ENCODE measurements at places on chromosomes 7 and 10.

DNA sequence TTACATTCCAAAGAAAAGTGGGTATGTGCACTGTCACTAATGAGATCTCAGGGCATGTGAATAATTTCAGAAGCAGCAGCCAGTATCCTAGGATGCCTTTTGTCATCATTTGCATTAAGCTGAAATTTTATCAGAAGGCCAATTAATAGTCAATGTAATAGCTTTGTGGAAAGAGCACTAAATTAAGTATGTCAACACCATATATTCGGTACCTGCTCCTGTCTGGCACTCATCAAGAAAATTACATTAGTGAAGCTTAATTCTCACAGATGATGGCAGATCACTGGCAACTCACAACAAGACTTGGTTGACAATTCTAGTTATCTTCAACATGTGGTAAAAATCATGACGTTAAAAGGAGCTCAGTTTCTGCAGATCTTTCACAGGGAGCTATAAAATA, 271.4 kb downstream of the PARD3 start:
- no peak for DNase-seq

- no peak for DNase-seq
Measured at GRCh38 chr7:134191876-134192275, 64.7 kb downstream of the LRGUK start.

DNA sequence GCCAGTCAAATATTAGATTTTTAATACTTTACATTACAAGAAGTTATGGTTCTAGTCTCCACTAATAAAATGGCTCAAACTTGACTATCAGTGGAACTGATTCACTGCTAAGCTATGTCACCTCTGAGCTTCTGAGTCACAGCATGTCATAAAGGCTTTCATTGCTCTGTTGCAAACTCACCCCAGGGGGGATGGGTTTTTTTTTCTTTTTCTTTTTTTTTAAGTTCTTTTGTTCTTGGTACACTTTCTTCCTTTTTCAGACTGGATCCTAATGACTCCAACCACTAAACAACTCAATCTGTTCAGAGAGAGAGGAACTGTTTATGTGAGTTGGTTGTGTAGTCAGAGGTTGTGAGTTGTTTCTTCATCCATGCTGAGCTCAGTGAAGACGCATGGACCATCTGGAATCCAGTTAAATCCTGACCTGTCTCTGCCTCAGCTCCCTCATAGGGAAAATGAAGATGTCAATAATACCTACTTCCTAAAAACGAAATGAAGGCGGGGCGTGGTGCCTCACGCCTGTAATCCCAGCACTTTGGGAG, 11.0 kb downstream of the MYOF start:
- DNase-seq = peak; percentile 87

GRCh38 chr10:102208311-102209035, 17.6 kb upstream of the ELOVL3 start:
- no peak for DNase-seq

DNA sequence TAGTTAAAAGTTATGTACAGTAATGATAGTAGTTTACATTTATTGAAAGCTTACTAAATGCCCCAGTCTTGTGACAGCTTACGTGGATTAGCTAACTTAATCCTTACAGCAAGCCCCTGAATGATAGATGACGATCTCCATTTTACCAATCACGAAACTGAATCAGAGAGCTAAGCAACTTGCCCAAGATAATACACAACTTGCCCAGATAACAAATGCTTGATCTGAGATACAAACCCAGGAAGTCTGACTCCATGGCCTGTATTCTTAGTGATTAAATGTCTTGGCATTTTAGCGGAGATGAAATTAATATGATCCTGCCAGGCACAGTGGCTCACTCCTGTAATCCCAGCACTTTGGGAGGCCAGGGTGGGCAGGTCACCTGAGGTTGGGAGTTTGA, 46.9 kb upstream of the FMC1 start:
- no peak for DNase-seq

DNA sequence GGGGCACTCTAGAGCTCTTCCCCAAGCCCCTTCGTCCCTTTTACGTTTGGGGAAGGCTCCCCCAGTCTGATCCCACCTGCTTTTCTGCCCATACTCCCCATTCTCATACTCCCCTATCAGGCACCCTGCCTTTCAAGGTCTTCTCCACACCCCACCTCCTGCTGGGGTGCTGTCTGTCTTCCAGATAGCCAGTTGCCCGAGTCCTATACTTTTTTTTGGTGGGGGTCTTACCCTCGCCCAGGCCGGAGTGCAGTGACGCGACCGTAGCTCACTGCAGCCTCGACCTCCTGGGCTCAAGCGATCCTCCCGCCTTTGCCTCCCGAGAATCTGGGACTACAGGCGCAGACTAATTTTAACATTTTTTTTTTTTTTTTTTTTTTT, 775 bp upstream of the ABHD11 start:
- DNase-seq = no peak

GRCh38 chr7:23287612-23288011, 11.5 kb upstream of the MALSU1 start:
- peak; percentile 21 for DNase-seq

- no peak for DNase-seq
Measured at GRCh38 chr10:37860494-37861190, 3.2 kb upstream of the ZNF248 start.

DNA sequence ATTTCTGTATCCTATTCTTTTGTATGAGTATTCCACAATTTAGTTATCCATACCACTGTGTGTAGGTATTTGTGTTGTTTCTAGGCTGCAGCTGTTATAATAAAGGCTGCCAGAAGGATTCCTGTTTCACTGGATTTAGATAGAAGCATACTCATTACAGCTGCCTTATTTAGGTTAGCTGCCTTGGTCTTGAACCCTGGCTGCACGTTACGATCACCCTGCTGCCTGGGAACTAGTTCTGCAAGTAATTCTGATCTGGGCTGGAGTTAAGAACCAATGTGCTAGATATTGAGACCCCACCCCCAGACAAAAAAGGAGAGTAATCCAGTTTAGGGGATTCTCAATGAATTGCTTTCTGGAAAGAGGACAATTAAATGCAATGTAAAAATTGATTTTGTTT, 43.1 kb downstream of the CCDC71L start:
- DNase-seq = no peak

DNA sequence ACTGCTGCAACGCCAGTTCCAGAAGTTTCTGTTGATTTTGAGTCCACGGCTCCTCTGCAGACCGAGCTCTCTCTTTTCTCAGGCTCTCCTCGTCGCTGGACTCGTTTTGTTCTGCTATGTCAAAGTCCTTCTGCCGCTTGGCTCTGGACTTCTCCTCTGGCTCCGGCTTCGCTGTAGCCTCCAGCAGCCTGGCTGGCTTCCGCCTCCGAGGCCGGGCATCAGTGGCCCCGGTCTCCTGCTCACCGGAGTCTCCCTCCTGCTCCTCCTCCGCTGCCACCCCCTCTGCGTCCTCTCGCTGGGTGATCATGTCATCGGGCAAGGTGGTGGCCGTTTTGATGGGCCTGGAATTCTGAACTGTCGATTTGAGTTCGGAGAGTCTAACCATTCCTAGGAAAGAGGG, 225.2 kb downstream of the MLLT10 start:
- no peak for DNase-seq

GRCh38 chr10:48985621-48986158, 46.0 kb upstream of the LRRC18 start:
- no peak for DNase-seq

DNA sequence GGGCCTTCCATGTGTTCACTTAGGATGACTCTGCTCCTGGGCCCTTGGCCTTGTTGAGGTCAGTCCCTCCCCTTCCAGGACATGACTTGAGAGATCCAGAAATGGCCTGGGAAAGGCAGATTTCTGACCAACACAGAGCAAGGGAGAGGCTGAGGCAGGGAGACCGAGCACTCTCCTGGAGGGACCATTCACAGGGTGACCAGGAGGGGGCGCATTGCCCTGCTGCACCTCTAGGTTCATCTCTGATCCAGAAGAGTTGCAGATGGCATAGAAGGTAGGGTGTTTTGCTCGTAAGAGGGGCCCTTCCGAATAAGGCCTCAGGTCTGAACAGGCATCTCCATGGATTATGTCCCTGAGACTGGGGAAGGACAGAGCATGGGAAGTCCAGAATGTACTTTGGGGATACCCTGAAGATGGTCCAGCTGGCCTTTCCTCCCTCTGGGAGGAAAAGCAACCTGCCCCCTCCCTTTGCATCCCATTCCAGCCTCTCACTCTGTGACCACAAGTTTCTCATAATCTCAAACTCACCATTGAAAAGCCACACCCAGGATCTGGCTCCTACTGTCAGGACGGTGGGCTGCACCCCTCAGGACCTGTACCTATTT, 6.6 kb downstream of the DMBT1 start:
- DNase-seq = peak; percentile 9

- no peak for DNase-seq
Measured at GRCh38 chr7:21544303-21544656, 1.4 kb downstream of the DNAH11 start.

GRCh38 chr10:44864051-44864450, 47.1 kb upstream of the TMEM72 start:
- no peak for DNase-seq

DNA sequence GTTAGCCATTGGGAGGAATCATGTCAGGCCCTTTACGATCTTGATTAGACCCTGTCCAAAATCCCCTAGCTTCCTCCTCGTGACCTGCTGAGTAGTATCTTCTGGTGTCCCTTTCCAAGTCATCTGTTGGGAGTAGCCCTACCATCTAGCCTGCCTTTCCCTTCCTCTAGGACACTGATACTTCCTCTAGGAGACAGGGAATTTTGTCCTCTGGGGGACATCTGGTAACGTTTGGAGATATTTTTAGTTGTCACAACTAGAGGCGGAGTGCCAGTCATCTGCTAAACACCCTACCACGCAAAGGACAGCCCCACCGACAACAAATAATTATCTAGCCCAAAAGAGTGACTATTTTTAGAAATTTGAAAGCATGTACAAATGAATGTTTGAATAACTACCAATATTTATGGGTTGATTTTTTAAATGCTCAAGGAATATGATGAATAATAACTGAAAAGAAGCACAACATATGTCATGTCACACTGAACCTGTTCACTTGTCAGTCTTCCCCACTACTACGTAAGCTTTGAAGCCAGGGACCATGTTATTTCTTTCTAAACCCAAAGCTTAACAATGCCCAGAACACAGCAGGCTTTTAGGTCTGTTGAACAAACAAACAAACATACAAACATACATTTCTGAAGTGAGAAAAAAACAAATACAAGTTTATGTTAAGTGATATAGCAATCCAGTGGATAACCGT, 105.9 kb downstream of the ARHGAP12 start:
- no peak for DNase-seq

- no peak for DNase-seq
Measured at GRCh38 chr7:35025369-35025870, 11.9 kb downstream of the DPY19L1 start.

GRCh38 chr10:86856156-86856555, 99.7 kb downstream of the BMPR1A start:
- no peak for DNase-seq

GRCh38 chr10:100907175-100907574, 5.6 kb upstream of the SLF2 start:
- DNase-seq = no peak
